ENCODE measurements at places on chromosomes 16 and 17.

DNA sequence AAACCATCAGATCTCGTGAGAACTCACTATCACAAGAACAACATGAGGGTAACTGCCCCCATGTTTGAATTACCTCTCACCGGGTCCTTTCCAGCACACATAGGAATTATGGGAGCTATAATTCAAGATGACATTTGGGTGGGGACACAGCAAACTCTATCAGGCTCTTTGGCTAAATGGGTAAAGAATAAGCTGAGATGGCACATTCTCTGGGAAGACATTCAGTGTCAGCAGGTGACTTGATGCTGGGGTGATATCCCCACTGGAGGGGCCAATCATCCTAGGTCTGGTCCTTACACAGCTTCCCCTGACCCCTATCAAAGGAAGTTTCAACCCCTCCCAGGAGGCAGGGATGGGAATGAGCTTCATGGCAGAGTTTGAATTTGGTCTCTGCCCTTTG, 664.0 kb upstream of the EEF2KMT start:
- DNase-seq = no peak

- no peak for DNase-seq
Measured at GRCh38 chr16:78246559-78246958, 147.1 kb downstream of the WWOX start.

GRCh38 chr17:2054262-2054511, 716 bp upstream of the HIC1 start:
- no peak for DNase-seq

DNA sequence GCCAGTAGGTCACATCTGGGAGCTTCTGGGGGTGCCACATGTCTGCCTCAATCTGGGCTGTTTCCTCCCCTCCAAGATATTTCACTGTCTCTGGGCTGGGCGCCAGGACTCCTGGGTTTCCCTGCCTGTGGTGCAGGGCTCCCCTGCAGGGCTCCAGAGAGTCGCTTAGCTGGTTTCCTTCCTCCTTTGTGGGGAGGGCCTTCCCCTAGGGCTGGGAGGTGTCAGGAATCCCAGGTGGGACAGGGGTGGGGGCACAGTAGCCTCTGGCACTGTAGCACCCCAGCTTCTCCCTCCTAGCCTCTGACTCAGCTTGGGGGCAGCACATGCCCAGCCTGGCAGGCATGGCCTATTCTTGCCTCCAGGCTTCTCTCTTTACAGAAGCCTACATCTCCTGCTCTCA, 2.6 kb downstream of the RARA start:
- DNase-seq = no peak

DNA sequence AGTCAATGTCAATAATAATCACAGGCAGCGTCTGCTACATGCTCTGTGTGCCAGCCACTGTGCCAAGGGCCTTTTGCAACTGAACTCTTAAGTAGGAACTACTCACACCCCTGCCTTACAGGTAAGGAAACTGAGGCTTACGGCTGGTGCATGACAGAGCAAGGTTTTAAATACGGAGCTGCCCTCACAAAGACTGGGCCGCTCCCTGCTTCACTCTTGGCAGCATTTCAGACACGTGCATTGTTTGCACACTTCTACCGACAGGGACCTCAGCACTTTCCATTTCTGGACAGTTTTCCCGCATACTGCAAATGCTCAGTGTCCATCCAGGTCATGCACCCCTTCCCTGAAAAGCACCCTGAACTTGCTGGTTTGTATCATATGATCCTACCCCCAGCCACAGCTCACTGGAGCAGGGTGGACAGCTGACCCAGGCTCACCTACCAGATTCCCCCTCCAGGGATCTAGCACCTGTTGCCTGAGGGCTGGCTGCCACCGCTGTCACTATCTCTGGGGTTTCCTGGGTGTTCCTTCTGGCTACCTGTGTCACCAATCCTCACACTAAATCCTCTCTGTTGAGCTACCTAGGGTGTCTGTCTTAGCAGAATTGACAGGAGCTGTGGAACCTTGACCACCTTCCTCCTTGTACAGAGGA, 142.9 kb downstream of the C16orf78 start:
- DNase-seq = no peak

- no peak for DNase-seq
Measured at GRCh38 chr16:15990902-15991301, 41.5 kb downstream of the ABCC1 start.

- DNase-seq = no peak
Measured at GRCh38 chr17:9256751-9257629, 235.7 kb downstream of the NTN1 start.

- no peak for DNase-seq
Measured at GRCh38 chr17:68491381-68492231, 20.6 kb upstream of the PRKAR1A start.

GRCh38 chr17:794876-795275, 12.7 kb downstream of the MRM3 start:
- DNase-seq = peak; percentile 29

DNA sequence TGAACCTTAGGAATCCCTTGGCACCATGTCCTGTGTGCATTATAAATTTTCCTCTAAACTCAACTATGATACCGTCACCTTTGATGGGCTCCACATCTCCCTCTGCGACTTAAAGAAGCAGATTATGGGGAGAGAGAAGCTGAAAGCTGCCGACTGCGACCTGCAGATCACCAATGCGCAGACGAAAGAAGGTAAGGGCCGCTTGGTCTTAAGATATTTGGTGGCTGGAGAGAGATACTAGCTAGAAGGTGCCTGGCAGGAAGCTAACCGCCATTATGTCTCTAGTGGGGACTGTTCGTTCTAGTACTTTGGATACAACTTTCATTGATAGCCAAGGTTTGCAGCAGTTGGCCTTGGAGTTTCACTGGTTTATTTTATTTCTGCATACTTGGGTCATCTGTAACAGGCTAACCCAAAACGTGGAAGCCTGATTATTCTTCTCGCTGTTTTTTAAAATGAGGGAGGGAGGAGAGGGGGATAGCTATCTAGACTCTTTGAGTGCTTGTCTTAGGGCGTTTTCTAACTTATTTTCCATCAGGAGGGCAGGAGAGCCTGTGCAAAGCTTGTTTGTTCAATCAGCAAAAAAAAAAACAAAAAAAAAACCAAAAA, 1.3 kb downstream of the RBBP6 start:
- no peak for DNase-seq

DNA sequence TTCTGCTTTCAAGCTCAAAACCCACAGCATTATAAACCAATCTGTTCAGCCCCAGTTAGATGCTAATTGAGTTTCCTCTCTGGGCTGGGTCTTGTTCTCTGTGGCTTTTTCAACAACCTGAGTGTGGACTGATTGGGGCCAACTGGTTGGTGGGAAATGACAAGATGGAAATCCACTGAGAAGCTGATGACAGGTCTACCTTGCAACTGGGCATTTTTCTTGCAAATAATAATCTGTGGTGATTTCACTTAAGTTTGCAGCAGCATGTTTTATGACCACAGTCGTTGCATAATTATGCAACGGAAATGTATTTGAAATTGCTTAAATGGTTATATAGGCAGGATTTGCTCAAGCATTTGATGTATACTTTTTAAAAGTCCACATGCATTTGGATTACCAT, 69.9 kb downstream of the AKAP1 start:
- no peak for DNase-seq

- DNase-seq = no peak
Measured at GRCh38 chr16:19659554-19659953, 58.5 kb downstream of the KNOP1 start.

DNA sequence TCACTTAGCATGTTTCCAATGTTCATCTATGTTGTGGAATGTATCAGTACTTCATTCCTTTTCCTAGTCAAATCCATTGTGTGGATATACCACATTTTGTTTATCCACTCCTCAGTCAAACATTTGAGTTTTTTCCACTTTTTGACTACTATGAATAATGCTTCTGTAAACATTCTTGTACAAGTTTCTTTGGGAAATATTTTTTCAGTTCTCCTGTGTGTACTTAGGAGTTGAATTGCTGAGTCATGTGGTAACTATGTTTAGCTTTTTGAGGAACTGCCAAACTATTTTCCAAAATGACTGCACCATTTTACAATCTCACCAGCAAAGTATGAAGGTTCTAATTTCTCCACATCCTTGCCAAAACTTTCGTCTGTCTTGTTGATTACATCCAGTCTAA, 223.7 kb upstream of the AXIN2 start:
- peak; percentile 97 for DNase-seq

DNA sequence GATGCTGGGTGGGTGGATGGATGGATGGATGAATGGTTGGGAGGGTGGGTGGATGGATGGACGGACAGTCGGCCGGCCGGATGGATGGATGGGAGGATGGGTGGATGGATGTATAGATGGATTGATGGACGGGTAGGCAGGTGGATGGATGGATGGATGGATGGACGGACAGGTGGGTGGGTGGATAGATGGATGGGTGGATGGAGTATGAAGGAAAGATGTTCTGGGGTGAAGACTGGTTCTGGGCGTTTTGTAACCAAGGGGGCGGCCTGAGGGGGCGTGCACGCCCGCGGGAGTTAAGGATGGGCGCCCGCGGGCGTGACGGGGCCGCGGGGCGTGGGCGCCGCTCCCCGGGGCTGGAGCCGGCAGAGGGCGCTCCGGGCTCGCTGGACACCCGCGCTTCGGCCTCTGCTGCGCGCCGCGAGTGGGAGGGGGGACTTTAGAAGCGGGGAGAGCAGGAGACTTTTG, at the start of gene NECAB2:
Gene NECAB2, plus strand, starts transcription at position 407 of the 468 bp plus-strand sequence. CDS start 405 bp downstream, outside the sequence.
- no peak for DNase-seq

DNA sequence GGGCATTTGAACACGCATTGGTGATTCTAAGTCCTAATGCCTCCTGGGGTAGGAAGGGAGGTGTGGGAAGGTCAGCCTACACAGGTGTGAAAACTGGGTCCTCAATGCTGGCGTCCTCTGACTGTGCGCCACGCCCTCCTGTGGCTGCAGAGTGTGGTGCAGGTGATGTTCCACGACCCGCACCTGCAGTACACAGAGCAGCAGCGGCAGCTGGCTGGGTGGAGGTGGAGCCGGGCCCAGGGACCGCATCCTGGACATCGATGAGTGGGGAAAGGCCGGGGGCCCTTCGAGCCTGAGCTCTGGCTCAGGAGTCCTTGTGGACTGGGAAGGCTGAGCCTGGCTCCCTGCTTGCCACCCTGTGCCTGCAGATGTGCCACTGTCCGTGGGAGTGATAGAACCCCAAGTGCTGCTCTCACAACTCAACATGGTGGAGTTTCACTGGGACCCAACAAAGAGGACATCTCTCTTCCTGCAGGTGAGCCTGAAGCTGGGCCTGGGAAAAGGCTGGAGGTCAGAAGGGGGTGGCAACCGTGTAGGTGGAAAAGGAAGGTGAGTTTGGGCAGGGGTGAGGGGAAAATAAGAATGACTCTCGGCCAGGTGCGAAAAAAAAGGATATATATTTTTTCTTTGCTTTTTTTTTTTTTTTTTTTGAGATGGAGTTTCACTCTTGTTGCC, 14.0 kb upstream of the STAC2 start:
- DNase-seq = no peak

- no peak for DNase-seq
Measured at GRCh38 chr17:14621826-14622614, 321.1 kb downstream of the HS3ST3B1 start.

DNA sequence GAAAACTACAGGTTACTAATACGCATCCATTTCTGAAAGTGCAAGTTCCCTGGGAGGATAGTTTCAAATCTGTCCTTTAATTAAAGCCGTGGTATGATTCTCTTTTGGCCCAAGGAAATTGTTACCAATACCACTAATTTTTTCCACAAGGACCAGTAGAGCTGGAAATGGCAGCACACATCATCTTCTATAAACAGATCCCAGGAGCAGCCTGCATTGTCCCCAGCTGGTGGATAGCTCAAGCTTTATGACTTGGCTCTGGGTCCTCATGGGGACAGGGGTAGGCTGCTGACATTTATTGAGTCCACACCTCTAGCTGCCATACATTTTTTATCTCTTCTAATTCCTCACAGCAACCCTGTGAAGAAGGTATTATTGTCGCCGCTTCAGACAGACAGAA, 35.8 kb upstream of the BHLHA9 start:
- no peak for DNase-seq

DNA sequence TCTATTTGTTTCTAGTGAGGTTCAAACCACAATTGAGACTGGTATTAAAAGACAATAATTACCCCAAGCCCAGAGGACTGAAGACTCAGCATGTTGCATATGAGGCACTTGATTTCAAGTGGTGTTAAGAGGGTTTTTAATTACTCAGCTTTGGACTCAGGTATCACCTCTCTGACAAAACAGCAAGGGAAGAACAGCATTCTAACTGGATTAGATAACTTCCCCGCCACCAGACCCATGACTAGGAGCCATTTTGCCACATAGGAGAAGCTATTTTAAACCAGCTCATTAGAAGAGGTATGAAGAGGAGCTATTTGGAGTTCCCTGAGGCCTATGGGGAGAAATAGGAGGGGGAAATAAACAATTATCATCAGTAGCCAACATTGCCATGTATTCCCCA, 226.1 kb upstream of the TOX3 start:
- DNase-seq = no peak

GRCh38 chr16:49050607-49051006, 231.0 kb downstream of the CBLN1 start:
- no peak for DNase-seq

DNA sequence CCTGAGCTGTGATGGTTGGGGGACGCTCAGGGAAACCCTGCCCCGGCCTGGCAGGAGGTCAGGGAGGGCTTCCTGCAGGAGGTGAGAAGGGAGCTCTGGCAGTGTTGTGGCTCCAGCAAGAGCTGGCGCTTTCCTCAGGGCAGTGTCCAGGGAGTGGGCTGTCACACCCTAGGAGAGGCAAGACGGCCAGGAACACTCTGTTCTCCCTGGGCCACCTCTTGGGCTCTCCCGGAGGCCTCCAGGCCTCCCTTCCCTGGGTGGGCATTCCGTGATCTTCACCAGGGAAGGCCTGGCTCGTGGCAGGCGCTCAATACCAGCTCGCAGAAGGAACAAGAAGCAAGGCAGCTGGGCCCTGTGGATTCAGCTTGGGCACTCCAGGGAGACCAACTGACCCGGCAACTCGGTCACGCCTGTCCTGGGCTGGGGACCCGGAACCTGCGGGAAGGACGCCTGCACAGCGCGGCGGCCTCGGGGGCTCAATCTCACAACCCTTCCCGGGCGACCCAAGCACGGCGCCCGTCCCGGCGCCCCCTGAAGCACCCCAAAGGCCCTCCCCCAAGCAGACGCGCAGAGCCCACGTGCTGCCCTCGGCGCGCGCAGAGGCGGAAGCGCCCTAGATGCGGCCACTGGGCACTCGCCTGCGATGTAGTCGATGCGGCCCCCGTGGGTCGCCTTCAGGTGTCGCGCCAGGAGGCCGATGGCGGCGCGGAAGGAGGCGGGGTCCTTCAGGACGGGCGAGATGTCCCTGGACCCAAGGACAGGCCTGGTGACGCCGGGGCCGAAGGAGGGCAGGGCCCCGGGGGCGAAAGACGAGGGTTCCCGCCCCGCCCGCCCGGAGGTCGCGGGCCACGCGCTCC, 588 bp downstream of the APRT start:
- DNase-seq = peak; percentile 50

- no peak for DNase-seq
Measured at GRCh38 chr16:87690911-87691685, 74.7 kb downstream of the KLHDC4 start.

DNA sequence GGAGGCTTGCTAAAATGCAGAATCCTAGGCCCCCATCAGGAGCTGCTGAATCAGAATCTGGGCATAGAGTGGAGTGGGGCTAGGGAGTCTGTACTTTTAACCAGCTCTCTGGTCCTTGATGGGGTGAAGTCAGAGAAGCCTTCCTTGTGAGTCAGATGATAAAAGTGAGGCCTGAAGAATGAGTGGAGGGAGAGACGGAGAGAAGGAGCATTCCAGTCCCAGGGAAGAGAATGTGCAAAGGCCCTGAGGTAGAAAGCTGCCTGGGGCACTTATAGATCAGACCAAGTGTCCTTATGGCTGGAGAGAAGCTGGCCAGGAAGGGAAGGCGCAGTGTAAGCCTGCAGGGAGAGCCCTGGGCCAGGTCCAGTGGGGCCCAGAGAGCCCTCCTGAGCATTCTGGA, 235.1 kb upstream of the NLRP1 start:
- no peak for DNase-seq

Measured in fibroblast of skin of left biceps (primary cell).